Midbrain (tissue), 1 donor: ENCODE measurements at places on chromosomes 3 and 15.

GRCh38 chr15:42102646-42103235, 8.4 kb upstream of the PLA2G4D start:
- no peak for DNase-seq

DNA sequence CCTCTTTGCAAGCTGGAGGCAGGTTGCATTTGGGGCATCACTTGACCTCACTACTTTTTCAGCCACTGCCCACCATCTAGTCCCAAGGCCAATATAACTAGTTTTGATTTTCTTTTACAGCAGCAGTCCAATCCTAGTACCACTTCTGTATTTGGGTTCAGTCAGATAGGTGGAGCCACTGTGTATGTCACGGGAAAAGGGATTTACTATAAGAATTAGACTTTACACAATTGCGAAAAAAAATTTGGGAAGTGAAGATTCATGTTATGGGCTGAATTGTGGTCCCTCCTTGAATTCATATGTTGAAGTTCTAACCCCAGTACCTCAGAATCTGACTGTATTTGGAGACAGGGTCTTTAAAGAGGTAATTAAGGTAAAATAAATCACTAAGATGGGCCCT, 37.4 kb upstream of the NMNAT3 start:
- DNase-seq = no peak

- peak; percentile 14 for DNase-seq
Observed at GRCh38 chr3:12159227-12159601, 502 bp upstream of the TIMP4 start.

GRCh38 chr3:46971151-46971550, 5.4 kb downstream of the CCDC12 start:
- no peak for DNase-seq

DNA sequence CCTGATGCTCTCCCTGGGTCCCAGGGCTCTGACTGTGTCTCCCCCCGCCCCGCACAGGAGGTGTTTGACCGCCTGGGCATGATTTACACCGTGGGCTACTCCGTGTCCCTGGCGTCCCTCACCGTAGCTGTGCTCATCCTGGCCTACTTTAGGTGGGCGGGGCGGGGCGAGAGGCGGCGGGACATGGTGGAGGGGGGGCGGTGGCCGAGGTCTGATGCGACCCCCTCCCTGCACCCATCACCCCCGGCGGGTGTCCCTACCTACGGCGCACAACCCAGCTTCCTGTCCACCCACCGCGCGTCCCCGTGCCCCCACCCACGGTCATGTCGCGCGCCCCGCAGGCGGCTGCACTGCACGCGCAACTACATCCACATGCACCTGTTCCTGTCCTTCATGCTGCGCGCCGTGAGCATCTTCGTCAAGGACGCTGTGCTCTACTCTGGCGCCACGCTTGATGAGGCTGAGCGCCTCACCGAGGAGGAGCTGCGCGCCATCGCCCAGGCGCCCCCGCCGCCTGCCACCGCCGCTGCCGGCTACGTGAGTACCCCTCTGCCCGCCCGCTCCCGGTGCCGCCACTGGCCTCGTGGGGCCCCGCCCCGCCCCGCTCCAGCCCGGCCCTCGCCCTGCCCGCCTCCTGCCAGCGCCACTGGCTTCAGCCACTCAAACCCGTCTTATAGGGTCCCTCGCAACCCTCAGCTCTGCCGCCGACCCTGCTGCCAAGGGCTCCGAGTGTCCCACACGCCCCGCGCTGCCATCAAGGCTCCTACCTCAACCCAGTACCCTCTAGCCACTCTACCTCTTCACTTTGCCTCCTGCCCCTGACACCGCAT, 21.0 kb downstream of the PTH1R start:
- no peak for DNase-seq

GRCh38 chr3:196736670-196737374, 2.8 kb upstream of the PAK2 start:
- DNase-seq = no peak

DNA sequence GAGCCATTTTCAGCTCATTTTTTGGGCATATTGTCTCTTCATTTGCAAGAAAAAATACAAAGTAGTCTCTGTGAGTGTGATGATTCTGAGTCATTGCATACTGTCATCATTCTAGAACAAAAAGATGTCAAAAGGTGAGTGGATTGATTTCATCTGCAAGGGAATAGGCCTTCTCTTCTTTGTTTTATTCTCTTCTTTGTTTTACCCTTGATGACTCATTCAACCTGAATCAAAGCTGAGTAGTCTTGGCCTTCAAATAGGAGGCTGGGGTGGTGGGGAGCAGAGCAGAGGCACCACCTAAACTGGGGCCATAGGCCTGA, 25.4 kb downstream of the CYP19A1 start:
- DNase-seq = no peak

GRCh38 chr3:20101041-20101440, 60.8 kb downstream of the KAT2B start:
- no peak for DNase-seq

- DNase-seq = no peak
Observed at GRCh38 chr3:37466660-37467359, 292.4 kb upstream of the LRRFIP2 start.

DNA sequence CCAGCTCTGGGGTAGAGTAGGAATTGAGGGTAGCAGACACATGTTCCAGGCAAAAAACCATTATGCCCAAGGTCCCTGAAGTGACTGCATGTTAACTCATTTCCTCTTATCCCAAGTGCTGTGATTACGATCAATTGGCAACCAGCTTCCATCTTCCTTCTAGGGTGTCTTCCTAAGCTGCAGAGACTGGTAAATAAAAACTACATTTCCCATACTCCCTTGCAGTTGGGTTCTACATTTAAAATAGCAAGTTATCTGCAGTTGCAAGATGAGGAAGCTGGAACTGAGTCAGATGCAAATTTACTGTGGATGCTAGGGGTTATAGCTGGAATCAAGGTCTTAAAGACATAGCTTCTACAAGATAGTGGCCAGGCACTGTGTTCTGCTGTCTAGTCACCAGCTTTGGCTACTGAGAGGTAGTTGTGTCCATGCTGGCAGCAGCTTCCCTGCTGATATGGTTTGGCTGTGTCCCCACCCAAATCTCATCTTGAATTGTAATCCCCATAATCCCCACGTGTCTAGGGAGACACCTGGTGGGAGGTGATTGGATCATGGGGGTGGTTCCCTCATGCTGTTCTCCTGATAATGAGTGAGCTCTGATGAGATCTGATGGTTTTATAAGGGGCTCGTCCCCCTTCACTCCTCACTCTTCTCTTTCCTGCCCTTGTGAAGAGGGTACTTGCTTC, 51.3 kb upstream of the FBN1 start:
- DNase-seq = no peak

DNA sequence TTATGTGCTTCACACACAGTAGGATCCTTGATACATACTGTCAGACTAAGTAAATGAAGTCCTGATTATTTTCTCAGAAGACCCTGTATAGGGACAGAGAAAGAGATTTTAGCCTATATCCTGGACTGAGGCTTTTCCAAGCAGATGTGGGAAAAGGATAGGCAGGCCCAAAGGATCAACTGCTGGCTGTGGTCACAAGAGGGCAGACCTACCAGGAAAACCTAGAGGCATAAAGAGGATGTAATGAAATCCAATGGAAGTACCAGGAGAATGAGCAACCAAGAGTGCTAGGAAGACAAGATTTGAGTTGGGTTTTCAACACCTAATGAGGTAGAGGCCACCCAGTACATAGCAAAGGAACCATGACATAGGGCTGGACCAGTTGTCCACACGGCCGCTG, 23.1 kb downstream of the DCLK3 start:
- DNase-seq = no peak

GRCh38 chr3:70501561-70501960, 189.1 kb upstream of the MDFIC2 start:
- no peak for DNase-seq

DNA sequence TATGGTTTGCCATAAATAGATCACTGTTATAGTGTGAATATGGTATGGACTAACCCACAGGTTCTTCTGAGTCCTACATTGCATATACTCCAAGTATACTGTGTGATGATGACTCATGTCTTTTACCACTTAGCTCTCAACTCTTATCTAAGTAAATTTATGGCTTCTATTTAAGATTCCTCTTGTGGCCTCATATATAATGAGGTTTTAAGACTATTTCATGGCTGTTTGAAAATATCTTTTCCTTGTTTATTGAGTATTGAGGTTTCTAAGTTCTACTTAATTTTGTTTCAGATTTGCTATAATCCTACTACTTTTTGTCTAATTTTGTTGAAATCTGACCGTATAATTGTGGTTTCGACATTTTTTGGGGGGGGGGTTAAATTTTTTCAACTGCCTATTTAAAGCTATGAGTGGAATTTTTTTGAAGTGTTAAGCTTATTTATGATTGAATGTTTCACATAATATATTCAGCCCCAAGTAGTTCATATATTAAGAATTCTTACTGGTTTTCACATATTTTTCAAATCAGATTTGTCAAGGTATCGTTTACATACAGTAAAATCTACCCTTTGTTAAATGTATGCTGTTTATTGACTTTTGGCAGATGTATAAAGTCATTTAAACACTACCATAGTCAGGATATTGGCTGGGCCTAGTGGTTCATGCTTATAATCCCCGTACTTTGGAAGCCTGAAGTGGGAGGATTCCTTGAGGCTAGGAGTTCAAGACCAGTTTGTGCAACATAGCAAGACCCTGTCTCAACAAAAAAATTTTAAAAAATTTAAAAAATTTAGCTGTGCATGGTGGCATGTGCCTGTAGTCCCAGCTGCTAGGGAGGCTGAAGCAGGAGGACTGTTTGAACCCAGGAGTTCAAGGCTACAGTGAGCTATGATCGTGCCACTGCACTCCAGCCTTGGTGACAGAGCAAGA, 11.7 kb downstream of the SLC25A36 start:
- DNase-seq = no peak

- no peak for DNase-seq
Observed at GRCh38 chr3:46325645-46326300, 28.1 kb upstream of the CCR2 start.

GRCh38 chr3:130725746-130726145, 20.9 kb downstream of the PIK3R4 start:
- no peak for DNase-seq

DNA sequence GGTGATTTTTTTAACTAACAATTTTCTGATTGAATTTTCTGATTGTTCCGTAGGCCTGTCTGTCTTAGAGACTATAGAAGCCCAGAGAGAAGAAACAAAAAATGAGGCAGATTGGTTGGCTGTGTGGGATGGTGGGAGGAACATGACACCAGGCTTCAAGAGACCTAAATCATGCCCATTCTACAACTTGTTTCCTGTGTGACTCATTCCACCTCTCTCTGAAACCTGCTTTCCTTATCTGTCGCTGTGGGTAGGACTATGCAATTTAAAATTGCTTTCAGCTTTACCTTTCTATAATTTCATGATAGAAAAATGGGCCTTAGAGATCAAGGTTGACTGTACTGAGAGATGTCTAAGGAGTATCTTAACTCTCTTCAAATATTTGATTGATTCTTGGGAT, 44.5 kb downstream of the OXNAD1 start:
- no peak for DNase-seq

GRCh38 chr3:126620738-126621137, 34.2 kb downstream of the TXNRD3 start:
- no peak for DNase-seq

DNA sequence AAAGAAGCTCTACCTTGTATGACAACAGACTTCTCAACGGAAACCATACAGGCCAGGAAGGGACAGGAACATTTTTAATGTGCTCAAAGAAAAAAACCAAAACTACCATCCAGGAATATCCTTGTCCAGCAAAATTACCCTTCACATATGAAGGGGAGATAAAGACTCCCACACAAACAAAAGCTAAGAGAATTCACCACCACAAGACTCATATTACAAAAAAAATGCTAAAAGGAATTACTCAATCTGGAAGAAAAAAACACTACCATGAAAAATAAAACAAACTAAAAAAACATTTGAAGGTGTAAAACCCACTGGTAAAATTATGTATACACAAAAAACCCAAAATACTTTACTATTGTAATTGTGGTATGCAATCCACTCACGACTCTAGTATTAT, 57.2 kb downstream of the DLG1 start:
- DNase-seq = no peak

DNA sequence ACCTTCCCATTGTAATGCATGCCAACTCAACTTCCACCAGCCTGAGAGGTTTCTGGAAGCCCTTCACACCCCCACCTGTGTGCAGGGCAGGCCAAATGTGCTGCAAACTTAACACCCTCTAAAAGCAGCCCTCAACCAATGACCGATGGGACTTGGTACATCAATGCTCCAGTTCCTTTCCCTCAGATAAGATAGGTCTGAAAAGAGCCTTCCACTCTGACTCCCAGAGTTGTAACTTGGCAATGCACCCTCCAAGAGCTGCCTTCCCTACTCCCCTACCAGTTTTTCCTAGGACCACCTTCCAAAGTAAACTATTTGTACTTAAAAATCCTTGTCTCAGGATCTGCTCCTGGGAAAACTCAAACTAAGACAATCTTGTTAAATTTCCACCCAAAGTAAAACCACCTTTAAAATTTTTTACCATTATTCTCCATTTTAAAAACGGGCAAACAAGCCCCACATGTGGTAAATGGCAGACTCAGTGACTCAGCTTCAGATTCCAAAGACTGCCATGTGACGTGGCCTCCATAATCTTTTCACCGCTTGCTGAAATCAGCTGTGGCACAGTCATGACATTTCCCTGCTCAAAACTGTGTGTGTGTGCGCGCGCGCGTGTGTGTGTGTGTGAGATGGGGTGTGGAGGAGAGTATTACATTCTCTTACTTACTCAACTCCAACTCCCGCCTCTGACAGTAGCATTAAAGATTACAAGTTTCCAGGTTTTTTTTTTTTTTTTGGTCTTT, 17.2 kb downstream of the RASGRP1 start:
- no peak for DNase-seq

DNA sequence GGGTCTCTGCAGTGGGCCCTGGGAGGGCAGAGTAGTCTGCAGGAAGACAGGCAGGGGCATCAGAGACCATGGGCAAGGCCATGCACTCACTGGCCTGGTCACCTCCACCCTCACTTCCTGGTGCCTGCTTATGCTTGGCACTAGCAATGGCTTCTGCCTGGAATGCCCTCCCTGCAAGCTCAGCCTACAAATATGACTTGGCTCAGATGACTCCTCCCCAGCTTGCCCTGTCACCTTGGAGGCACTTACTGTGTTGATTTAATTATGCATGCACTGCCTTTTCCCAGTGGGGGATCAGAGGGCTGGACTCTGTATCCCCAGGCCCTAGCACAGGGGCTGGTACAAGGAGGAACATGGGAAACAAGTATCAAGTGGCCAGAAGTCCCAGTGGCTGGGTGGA, 7.8 kb downstream of the C3orf18 start:
- no peak for DNase-seq

DNA sequence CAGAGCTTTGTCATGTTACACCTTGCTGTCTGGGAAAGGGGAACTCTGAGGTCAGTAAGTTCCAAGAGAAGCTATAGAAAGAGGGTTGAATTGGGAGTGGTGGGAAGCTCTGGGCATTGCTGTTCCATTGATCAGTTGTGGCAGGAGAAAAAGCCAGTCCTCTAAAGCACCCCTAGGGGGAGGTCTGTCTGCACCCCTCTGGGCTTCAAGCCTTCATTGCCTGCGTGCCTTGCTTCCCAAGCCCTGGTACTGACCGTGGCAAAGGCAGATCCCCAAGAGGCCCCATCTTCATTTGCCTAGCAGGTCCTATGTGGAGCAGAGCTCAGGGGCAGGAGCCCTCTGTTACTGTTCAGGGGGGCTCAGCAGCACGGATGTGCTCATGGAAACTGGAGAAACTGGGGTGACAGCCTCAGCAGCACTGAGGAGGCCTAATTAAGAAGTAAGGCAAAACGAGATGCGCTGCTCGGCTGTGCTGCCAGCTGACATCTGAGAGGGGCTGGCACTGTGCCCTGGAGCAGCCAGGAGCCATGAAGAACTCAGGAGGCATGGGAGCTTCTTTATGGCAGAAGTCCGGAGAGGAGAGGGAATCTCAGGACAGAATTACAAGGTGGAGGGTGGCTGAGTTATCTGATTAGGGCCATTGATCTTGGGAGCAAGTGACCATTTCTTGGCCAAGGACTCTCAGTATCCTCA, 270.9 kb downstream of the RPLP1 start:
- no peak for DNase-seq
